ENCODE measurements at places on chromosomes 3 and 15.

DNA sequence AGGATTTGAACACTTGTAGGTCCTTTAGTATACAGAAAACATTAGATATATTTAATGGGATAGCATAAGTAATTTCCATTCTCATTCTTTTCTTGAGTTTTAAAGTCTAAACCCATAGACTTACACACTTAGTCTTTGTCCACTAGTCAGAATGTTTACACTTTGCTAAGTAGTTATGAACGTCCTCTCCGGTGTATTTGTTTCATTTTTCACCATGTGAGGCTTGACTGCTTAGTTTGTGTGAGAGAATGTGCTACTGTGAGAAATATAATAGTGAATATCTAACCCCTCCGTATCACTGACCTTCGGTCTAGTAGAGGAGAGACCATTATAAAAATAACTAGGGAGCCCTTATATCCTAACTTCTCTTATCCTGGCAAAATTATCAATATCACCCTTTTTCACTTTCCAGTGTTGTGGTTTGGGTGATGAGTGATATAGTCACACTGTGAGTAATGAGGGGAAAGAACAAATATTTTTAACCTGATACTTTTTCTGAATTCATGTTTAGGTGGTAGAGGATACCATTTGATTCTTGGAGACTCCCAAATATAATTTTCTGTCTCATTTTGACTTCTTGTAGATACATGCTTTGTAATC is 122.4 kb downstream of the UBE2E2 start:
- no peak for DNase-seq

- DNase-seq = no peak
Measured at GRCh38 chr15:89670971-89671560, 8.1 kb downstream of the PLIN1 start.

- peak; percentile 53 for DNase-seq
Measured at GRCh38 chr15:44711743-44712345, 527 bp downstream of the B2M start.

DNA sequence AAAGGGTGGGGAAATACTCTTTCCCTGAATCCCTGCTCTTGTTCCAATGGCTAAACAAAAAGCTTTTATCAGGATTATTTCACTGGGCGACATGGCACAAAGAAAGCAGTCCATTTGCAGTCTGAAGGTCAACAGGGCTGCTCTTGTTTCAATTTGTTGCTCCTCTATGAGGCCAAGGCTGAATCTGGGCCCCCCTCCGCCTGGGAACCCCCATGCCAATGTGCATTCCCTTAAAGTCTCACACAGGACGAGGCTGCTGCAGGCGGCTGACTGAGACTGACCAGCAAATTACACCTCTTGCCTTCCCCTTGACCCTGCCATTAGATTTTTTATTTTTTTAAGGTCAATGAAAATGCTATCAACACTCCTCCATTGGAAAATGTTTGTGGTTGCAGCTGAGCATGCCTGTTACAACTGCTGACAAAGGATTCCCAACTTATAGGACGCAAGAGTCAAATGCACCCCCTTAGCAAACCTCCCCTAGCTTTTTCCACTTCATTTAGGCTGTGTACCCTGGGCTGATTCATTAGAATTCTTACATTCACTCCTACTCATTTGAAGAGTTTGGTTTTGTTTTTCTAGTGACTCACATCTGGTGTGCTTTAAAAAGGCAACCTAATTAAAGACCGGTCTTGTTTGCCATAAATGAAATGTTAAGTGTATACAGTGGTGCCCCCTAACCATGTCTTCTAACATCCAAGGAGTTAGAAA is 60.8 kb upstream of the ARHGEF3 start:
- DNase-seq = peak; percentile 71

DNA sequence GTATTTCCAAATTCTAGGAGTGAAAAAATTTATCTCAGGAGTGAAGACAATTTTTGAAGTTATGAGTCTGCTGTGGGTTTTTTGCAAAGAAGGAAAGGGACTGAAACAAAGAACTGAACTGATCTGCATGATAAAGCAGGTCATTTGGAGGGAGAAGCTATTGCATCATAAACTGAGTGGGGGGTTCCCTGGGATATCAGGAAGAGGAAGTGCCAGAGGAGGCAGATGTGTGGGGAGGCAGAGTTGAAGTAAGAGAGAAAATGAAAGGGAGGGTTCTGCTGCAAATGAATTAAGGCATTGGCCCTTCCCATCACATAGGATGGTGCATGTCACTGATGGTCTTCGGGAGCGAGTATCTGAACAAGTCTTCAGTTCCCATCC is 379.2 kb downstream of the VPS13C start:
- DNase-seq = no peak

DNA sequence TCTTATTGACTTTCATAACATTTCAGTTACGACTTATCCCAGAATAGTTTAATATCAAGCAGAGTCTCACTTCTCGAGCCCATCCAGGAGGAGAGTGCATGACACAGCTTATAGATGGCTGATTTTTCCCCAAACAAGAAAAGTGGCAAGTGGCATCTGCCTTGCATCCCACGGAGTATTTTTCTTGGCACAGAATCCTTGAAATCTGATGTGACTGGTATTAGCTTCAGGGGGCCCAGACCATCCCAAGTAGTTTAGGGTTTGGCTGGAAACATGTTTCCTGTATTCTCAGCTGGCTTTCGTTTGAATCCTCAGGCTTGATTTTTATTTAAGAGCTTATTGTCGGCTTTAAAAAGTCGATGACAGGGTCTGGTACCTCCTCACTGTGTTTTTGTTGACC is 20.7 kb upstream of the FBXL22 start:
- DNase-seq = no peak

DNA sequence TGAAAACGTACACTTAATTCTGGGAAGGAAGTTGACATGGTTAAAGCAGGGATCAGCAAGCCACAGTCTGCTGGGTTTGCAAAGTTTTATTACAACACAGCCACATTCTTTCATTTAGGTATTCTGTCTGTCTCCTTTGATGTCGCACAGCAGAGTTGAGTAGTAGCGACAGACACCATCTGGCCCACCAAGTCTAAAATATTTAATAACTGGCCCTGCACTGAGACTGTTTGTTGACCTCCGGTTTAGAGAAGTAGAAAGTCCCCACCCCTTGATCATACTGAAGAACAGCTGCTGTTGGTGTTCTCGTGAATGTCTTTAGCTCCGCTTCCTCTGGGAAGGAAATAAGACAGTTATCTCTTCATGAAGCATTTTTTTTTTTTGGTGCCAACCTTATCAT is 66.2 kb downstream of the MCTP2 start:
- DNase-seq = peak; percentile 57

- no peak for DNase-seq
Measured at GRCh38 chr3:30548600-30548999, 57.8 kb upstream of the TGFBR2 start.

GRCh38 chr3:69338911-69339310 is 47.0 kb downstream of the FRMD4B start:
- DNase-seq = no peak

DNA sequence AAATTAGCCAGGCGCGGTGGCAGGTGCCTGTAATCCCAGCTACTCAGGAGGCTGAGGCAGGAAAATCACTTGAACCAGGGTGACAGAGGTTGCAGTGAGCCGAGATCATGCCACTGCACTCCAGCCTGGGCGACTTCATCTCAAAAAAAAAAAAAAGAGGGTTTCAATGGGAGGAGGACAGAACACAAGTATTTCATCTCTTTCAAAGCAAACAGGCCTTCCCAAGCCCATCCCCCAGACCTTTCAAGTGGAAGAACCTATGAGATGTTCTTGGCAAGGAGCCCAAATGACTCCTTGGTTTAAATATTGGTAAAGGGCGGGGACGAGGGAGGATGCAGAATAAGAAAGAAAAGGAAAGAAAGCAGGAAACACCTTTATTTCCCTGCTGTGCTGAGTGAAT is 62.2 kb upstream of the MCF2L2 start:
- no peak for DNase-seq

DNA sequence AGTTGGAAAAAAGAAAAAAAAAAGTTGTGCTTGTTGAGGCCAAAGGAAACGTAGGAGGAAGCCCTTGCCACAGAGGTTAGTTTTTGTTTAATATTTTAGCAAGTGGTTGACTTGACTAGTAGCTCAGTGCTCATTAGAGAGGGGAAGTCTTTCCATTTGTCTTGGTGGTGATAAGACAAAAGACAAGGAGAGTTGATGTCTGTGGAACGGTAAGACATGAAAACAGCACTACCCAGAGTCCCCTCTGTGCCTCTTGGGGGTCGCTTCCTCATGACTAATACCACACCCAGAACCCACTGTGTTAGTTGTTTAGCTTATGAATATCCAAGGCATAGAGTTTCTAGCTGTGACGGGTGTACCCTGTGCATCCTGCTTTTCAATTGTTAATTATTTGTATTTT is 211.4 kb downstream of the ITPR1 start:
- no peak for DNase-seq

DNA sequence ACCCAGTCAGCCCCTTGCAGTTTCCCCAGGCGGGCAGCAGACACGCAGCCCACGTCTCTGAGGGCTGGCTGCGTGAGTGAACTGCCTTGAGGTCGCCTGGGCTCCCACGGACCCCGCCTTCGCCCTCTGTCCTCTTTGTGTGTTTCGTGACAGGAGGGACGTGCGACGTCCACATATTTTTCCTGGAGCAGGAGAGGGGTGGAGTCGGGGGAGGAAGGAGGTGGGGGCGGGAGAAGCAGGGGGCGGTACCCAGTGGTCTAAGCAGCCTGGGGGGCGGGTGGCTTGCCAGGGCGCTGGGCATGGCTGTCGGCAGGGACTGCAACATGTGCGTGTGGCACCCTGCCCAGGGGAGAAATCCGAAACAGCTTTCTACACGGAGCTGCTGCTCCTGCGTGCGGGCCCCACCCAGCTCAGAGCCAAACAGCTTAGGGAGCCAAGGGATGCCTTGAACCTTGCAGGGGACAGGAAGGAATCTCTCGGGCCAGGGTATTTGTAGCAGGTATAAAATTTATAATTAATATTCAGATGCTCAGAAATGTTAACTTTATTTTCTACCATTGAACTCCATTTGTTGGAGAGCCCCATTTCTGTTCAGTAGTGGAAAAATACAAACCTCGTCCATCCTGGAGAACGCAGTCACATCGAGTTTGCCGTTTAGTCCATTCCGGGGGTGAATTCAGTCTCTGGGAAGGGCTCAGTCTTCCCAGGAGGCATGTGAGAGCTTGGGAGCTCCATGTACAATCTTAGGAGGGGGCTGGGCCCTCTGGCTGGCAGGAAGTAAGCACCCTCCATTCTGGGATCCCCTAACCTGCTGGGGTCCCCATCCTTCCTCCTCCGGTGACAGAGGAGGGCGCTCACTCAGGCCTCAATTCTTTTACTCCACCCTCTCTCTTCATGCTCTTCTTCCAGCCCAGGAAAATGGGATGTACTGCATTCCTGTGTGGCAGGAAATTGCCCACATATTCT is 79.1 kb upstream of the MEF2A start:
- peak; percentile 48 for DNase-seq

GRCh38 chr3:157081626-157082210 is 78.2 kb downstream of the CCNL1 start:
- peak; percentile 89 for DNase-seq

DNA sequence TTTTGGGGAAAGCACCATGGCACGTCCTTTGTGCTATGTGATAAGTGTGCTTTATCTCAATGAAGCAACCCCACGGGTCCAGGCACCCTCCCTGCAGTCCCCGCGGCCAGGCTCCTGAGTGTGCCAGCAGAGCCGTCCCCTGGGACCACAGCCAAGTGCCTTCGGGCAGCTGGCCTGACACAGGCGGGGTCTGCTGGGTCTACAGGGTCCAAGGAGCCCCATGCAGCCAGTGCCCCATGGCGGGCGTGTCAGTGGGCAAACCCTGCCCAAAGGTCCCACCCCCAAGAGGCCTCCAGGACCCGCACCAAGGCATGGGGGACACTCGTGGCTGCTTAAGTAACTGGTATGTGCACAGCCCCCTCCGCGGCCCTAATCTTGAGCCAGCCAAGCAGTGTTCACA is 35.3 kb downstream of the KLHL25 start:
- DNase-seq = no peak

DNA sequence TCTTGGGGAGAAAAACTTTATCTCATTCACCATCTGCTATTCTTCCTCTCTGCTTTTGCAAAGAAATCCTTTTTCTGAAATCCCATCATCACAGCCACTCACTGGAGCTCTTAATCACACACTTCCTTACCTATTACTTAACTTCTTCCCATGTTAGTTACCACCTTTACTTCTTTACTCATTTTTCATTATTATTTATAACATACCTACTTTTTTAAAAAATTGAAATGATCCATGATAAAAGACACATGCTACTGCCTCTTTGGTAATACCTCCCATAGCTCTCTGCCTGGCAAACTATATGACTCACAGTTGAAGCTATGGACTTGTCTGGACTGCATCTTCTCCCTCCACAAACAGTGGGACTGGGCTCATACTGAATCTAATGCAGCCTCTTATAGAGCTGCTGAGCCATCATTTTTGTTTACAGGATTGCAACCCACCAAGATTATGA is 150.3 kb downstream of the TNIK start:
- DNase-seq = peak; percentile 90

- DNase-seq = no peak
Measured at GRCh38 chr15:40244961-40245523, 6.2 kb downstream of the PAK6 start.

DNA sequence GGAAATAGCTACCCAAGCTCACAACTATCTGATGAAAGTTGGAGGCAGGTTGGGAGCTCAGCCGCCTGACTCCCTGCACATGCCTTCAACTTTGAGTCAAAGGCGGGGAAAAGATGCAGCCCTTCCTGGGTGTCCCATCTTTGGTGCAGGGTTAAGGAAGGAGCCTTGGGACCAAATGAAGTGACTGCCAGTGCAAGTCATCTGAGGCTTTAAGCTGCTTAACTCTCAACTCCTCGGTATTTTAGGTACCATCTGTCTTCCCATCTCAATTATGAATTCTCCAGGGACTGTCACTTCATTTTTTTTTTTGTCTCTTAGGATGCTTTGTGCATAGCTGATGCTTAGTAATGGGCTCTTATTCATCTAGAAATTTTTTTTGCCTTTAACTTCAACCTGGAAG is 408.8 kb upstream of the C2CD4B start:
- no peak for DNase-seq

GRCh38 chr3:107421170-107421792 is 44.0 kb downstream of the CCDC54 start:
- peak; percentile 80 for DNase-seq

Data from fibroblast of villous mesenchyme (primary cell).